ENCODE measurements at places on chromosomes 6 and 20. TPM values are rescaled to one million over a fixed set of nuclear protein-coding genes. Genes with fewer than 3 reads are reported as not detected.

TAGAP gene
- polyA plus RNA-seq = 410 TPM

DDX43 gene
- 1.3 TPM for polyA plus RNA-seq

HLA-DOB gene
- polyA plus RNA-seq = 698 TPM

- peaks cover 20% of the 10 kb centered on the region for H3K27me3 ChIP-seq
- no peaks in the 10 kb centered on the region for H3K4me1 ChIP-seq
- no peaks in the 10 kb centered on the region for H3K36me3 ChIP-seq
- DNase-seq = no peak
These were observed 9.3 kb downstream of the ZBTB46 start for GRCh38 chr20:63821811-63822210.

DNA sequence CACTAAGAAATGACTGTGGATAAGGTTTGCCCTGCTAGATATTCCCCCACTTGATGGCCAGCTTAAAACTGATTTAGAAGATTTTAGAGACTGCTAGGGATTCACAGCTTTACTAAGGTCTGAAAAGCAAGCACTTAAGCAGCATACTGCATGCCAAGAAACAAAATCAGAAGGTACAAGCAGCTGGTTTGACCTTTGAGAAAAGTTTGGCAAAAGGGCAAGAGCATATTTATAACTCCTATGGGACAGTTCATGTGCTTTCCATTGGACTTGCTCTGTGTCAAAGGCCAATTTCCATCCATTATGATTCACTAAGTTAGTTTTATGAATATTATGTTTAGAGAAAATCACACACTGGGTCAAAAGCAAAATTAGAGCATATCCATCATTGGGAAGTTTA is 402.8 kb downstream of the PKHD1 start:
- no peaks in the 10 kb centered on the region for H3K4me1 ChIP-seq
- H3K36me3 ChIP-seq = no peaks in the 10 kb centered on the region
- DNase-seq = no peak

DNA sequence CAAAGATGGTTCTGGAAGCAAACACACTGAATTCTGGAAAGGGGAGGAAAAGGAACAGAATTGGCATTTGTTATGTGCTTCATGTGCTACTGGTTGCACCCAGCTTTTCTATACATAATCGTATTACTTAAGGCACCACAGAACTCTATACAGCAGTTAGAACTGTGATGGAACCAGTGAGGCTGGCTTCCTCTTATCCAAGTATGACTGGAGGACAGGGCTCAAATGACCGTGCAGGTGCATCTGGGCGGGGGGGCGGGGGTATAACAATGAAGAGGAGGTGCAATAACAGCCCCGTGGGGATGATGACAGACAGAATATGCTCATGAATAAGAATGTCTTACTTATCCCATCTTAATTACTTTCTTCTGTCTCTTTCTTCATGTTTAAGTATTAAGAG is 144.2 kb downstream of the BTBD9 start:
- H3K27me3 ChIP-seq = no peaks in the 10 kb centered on the region
- DNase-seq = no peak
- no peaks in the 10 kb centered on the region for H3K4me1 ChIP-seq
- H3K27ac ChIP-seq = no peak overlapping the region

DNA sequence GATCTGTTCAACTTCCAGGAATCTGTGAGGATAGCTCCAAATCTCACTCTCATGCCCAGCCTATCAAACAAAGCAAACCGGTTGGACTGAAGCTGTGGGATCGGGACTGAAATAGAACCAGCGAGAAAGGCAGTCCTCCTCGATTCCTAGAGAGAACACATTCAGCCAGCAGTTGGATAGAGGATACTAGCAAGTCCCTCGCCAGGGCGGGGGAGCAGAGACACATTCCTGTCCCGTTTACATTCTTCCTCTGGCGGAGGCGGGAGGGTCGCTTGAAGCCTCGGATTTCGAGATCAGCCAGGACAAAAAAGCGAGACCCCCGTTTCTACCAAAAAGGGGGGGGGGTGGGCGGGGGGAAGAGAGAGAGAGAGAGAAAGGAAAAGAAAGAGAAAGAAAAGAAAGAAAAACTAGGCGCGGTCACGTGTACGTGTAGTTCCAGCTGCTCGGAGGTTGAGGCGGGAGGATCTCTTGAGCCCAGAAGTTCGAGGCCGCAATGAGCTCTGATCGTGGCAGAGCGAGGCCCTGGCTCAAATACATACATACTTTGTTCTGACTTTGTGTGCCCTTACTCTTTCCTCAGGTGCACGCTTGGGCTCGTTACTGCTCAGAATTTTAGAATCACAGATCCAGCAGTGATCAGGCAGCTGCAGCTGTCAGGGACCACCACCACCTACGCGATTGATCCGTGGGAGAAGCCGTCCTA is 19.5 kb downstream of the ZNF311 start:
- peaks cover 36% of the 10 kb centered on the region for H3K27me3 ChIP-seq
- H3K4me3 ChIP-seq = peak overlapping the region; percentile 76
- no peak for DNase-seq

GRCh38 chr6:53634184-53634631 is 31.3 kb downstream of the KLHL31 start:
- H3K4me3 ChIP-seq = no peak overlapping the region
- peaks cover 24% of the 10 kb centered on the region for H3K27me3 ChIP-seq
- no peaks in the 10 kb centered on the region for H3K36me3 ChIP-seq
- DNase-seq = no peak
- H3K27ac ChIP-seq = no peak overlapping the region
